GM18507 (cell line): ENCODE measurements at places on chromosomes 16 and 17.

GRCh38 chr17:77424585-77425344 is 284.0 kb downstream of the SEC14L1 start:
- no peak for DNase-seq

GRCh38 chr16:86854058-86854621 is 275.8 kb downstream of the FOXL1 start:
- no peak for DNase-seq

- no peak for DNase-seq
Observed at GRCh38 chr17:28317966-28318758, 838 bp upstream of the TMEM97 start.

GRCh38 chr17:64037180-64037579 is 16.7 kb upstream of the ICAM2 start:
- DNase-seq: no peak

DNA sequence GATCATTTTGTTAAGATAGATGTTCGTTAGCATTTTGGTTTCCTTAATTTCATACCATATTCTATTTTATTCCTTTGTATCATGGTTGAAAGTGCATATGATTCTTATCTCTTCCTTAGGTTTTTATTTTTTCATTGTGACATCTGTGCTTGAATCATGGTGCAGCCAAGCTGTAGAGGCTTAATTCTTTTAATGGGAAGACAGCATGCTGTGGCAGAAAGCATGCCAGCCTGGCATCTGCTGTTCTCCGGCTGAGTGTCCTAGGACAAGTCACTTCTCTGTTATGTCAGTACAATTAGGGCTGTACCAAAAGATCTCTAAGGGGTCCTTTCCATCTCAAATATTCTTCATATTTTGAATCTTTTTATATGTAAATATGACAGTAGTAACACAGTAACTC is 68.5 kb upstream of the PMFBP1 start:
- DNase-seq: no peak

- DNase-seq: no peak
Observed at GRCh38 chr16:68728523-68728922, 8.6 kb upstream of the CDH1 start.

- no peak for DNase-seq
Observed at GRCh38 chr16:79847569-79847968, 247.0 kb upstream of the MAF start.

GRCh38 chr16:17431012-17431411 is 39.7 kb downstream of the XYLT1 start:
- no peak for DNase-seq

DNA sequence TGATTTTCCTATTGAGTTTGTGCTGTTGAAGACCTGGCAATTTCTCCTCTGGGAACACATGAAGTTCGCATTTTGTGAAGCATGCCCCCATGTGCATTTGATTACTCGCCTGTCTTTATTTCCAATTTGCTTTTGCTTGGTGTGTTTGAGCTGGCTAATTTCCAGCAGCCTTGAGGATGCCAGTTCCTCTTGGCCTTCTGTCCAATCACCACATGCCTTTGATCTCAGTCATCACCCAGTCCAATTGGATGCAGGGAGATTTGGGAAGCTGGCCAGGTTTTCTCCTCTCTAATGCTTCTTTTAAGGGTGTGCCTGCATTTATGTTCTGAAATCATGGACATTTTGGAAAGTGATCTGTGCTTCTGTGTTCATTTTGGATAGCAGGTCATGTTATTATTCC is 3.8 kb upstream of the TMEM100 start:
- DNase-seq: no peak

DNA sequence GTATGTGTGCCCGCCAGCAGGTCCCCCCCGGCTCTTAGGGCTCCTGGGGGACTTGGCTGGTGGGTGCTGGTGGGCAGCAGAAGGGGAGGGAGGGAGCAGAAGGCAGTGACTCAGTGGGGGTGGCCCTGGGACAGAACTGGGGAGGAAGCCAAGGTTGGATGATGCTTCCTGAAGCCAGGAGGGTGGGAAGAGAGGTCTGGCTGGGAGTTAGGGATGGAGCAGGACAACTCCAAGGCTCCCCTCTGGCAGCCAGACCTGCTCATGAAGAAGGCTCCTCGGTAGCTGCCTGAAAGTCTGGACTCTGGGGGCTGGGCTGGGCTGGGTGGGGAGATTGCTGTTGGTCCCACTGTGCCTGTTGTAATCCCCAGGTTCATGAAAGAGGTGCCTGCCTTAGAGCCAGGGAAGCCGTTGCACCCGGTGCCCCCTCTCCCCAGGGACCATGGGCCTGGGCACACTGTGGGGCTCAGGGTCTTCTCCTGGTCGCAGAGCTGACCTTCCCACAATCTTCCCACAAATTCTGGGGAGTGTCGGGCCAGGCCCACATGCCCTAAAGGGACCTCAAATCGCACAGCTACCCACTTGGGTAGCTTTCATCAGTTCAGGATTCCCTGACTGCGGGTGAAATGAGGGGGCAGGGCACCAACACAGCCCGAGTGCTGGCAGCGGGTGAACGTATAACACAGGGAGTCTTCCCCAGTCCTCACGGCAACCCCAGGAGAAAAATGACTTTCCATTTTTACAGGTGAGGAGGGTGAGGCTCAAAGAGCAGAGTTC is 1.1 kb upstream of the PLEKHG4 start:
- DNase-seq: no peak

DNA sequence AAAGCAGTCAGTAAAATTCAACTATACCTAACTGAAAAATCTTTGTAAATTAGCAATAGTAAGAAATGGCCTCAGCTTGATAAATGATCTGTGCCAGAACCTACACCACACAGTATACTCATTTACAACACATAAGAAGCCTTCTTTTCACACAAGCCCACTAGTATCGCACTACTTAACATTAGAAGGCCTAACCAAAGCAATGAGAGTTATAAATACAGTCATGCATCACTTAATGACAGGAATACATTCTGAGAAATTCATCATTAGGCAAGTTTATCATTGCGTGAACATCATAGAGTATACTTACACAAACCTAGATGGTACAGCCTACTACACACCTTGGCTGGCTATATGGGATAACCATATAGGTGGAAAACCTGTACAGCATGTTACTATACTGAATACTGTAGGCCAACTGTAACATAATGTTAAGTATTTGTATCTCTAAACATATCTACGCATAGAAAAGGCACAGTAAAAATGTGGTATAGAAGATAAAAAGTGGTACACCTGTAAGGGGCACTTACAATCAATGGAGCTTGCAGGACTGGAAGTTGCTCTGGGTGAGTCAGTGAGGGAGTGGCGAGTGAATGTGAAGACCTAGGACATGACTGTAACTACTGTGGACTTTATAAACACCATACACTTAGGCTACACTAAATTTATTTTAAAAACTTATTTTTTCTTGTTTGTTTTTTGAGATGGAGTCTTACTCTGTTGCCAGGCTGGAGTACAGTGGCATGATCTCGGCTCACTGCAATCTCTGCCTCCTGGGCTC is 126.5 kb upstream of the CORO6 start:
- no peak for DNase-seq

GRCh38 chr16:85512808-85513115 is 100.4 kb upstream of the GSE1 start:
- no peak for DNase-seq

- no peak for DNase-seq
Observed at GRCh38 chr17:21019976-21020586, 22.7 kb downstream of the USP22 start.

DNA sequence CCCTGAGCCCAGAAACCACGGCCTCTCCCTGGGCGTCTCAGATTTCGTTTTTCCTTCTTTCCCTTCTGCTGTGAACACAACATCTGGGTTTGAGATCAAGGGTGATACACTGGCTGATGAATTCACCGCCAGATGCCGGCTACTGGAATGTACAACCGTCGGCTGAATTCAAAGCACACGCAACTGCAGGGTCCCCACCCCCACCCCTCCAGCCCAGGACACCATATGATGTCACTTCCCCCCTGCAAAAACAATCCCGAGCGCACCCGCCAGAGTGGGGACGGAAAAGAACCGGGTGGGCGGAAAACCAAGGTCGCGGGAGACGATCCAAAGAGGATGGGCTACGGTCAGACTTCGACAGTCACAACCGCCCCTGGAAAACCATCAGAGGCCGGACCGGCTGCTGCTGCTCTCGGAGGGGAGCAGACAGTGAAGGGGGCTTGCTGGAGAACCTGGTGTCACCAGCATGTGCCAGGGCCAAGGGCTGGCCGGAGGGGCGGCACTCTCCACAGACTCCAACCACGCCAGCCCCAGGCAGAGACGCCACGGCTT is 23.3 kb downstream of the CEP295NL start:
- DNase-seq: no peak

DNA sequence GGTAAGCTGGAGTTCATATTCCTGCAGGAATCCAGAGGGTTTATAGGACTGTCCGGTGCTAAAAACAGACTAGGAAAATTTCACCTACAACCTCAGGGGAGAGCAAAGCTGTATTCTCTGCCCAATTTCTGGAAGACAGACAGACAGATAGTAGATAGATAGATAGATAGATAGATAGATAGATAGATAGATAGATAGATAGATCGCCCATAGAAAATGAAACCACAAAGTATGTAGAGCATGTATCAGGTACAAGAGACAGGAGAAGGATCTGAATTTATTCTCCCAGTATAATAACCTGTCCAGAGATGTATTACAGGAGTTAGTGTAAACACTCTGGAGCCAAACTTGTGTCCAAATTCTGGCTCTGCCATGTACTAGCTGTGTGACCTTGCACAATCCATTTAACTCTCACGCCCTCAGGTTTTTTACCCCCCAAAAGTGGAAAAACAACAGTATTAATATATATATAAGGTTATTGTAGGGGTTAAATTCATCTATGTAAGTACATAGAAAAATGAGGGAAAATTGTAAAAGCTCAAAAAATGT is 2.1 kb upstream of the ABCA6 start:
- DNase-seq: no peak

DNA sequence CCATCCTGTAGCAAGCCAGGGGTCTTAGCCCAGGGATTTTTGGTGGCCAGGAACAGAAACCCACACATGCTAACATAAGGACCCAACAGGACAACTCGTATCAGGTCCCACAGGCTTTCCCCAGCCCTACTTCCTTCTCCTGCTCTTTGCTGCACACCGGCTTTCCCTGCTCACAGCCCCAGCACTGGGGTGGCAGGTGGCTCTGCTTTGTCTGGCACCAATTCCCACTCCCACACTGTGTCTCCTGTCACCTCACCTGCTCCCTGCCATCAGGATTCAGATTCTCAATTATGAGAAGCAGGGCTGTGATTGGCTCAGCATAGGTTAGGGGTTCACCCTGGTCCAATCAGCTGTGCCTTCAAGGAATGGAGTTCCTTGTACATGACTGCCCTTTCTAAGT is 94.1 kb downstream of the TMEM132E start:
- no peak for DNase-seq

DNA sequence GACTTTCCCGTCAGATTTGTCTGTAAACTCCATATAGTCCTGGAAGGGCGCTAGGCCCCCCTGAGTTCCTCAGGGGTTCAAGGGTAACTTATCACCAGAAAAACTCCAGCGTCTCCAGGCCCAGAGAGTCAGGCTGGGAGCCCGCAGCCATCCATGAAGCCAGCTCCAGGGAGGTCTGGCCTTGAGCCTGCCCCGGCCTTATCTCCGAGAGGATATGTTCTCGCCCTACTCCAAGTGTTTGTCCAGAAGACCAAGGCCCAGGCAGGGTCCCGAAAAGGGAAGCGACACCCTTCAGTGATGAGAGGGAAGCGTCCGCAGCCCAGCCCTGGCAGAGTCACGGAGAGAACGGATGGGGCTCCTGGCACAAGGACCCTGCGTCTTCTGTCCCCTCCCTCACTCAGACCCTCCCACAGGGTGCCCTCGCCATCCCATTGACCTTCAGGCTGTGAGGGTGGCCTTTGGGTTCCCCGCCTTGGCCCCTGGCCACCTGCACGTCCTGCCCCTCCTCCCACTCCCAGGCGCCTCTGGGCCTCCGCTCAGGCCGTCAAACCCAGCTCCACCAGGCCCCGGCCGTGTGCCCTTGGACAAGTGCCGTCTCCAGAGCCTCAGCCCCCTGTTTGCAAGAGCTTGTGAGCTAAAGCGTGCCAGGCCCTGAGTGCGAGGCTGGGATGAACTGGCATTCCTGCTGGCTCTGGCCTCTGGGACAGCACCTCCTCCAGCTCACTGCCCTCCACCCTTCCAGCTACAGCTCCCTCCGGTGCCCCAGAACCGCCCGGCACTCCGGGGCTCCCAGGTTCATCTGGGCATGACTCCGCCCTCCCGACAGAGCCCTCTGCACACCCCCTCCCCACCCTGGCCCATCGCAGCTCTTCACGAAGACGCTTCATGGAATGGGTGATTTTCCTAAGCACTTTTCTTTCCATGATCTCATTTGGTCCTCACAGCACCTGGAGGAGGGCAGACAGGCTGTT is 83.4 kb downstream of the ZDHHC7 start:
- no peak for DNase-seq

DNA sequence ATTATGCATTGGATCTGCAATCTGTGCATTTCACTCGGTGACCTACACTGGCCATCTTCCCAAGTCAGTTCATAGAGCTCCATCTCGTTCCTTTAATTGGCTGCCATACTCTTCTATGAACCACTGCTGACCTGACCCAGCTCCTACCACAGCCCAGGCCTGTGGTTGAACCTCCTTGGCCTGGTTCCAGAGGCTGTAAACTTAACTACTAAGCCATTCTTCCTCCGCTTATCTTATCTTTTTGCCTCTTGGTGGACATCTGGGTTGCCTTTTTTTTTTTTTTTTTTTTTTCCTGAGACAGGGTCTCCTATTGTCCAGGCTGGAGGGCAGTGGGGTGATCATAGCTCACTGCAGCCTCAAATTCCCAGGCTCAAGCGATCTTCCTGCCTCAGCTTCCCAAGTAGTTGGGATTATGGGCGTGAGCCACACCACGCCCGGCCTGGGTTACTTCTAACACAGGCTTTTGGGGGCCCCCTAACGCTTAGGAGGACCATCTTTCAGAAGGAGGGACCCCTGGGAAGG is 18.3 kb downstream of the COQ7 start:
- no peak for DNase-seq

DNA sequence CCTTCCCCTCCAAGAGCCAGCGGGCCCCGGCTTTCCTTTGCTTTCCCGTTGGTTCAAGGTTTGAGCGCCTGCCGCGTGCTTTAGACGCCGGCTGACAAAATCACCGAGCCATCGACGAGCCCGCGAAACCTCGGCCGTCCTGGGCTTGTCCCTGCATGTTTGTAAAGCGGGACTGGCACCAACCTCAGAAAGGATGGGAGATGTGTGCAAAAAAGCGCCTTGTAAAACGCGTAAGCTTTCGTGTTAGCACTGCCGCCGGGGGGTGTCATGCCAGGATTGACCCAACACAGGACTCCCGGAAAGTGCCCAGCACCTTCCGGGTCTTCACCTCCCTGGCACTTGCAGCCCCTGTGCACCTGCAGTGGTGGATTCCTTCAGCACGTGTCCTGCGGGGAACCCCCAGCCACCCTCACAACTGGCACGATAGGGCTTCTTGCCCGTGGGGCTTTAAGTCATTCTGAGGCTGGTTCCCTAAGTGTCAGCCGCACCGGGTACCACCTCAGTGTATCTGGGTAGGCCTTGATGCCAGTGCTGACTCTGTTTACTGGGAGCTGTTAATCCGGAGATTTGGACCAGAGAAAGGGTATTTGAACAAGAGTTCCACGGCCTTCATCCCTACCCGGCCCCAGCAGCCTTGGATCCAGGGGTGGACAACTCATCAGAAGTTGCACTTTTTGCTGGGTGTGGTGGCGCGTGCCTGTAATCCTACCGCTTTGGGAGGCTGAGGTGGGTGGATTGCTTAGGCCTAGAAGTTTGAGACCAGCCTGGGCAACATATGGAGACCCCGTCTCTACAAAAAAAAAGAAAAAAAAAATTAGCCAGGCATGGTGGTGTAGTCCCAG is 817 bp downstream of the NDUFAF8 start:
- no peak for DNase-seq

GRCh38 chr16:58551496-58551895 is 36.2 kb downstream of the SETD6 start:
- DNase-seq: no peak

- no peak for DNase-seq
Observed at GRCh38 chr16:79267146-79267545, 333.4 kb downstream of the MAF start.
